ENCODE measurements at places on chromosomes 7 and 10.

GRCh38 chr10:1244493-1244892, 188.3 kb downstream of the WDR37 start:
- DNase-seq, result no peak

DNA sequence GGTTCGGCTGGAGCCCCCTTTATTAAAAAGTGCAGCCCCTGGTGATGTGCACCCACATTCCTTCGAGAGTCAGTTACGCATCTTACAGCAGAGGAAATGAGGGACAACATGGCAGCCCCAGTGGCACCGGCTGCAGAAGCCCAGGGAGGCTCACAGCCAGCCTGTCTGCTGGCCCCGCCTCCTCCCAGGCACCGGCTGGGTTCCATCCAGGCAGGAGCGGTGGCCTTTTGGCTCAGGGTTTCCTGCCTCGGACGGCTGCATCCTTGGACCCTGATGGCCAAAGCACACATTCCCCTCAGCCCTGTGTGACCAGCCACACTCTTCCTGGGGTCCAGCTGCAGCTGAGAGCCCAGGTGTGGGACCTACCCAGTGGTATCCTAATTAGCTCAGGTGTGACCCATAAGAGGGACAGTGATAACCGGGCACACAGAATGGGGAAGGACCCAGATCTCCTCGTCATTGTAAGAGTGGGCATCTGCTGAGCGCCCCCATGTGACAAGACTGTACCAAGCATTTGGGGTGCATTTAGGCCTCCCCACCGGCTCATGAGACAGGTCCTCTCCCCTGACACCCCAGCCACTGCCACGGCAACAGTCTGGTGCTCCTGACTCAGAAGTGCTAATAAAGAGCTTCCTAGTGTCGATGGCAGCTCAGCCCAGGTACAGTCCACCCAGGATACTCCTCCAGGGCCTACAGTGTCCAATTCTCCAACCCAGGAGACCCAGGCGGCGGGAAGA, 63.3 kb upstream of the CHST15 start:
- no peak for DNase-seq

- DNase-seq, result no peak
These were observed 122.7 kb upstream of the TMEM229A start for GRCh38 chr7:124155432-124156022.

GRCh38 chr7:70347463-70348254, 749.4 kb downstream of the AUTS2 start:
- no peak for DNase-seq

- no peak for DNase-seq
These were observed 21.2 kb downstream of the NACAD start for GRCh38 chr7:45067582-45067981.

GRCh38 chr7:91288208-91288824, 24.1 kb downstream of the FZD1 start:
- no peak for DNase-seq

DNA sequence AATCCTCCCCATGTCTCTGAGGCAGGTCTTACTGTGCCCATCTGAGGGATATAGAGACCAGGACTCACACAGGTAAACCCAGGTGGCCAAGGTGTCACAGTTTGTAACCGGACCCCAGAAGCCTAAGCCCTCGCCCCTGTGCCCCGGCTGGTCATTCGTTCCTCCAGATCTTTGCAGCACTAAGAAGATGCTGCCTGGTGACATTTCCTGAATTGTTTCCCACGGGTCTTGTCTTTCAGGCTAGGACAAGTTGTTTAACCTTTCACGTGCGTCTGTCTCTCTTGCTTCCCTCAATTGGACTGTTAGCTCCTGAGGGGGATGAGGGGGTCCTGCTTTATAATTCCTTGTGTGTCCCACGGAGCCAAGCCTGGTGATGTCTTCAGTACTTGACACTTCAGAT, 158.0 kb downstream of the KCNMA1 start:
- no peak for DNase-seq

GRCh38 chr10:113179265-113179664, 229.2 kb downstream of the TCF7L2 start:
- DNase-seq, result no peak

DNA sequence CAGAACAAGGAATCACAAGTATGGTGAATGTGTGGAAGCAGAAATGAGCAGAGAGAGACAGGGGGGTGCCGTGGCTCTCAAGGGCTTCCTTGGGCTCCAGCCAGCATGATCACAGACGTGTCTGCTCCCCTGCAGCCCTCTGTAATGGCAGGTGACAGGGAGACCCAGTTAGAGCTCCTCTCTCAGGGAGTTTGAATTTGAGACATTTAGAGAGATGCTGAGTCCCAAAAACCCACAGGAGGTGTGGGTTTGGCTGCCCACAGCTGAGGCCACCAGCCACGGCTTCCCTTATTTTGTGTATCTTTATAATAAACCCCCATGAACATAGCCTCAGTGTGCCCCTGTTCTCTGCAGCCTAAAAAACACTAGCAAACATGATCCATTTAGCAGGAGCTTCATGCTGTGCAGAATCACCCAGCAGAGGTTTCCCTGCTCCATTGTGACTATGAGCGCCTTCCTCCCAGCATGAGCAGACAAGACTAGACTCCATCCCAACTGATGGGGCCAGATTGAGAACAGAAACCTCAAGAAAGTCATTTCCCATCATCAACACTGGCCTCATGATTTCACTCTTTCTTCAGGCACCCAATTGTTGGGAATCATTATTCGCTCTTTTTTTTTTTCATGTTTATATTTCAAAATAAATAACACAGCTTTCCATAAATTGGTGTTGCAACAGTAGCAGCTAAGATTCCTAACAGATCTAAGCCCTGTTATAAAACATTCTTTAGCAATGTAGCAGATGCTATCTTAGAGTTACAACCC, 13.4 kb downstream of the NOD1 start:
- no peak for DNase-seq

GRCh38 chr10:73251683-73252444, 580 bp downstream of the MRPS16 start:
- DNase-seq, result no peak

DNA sequence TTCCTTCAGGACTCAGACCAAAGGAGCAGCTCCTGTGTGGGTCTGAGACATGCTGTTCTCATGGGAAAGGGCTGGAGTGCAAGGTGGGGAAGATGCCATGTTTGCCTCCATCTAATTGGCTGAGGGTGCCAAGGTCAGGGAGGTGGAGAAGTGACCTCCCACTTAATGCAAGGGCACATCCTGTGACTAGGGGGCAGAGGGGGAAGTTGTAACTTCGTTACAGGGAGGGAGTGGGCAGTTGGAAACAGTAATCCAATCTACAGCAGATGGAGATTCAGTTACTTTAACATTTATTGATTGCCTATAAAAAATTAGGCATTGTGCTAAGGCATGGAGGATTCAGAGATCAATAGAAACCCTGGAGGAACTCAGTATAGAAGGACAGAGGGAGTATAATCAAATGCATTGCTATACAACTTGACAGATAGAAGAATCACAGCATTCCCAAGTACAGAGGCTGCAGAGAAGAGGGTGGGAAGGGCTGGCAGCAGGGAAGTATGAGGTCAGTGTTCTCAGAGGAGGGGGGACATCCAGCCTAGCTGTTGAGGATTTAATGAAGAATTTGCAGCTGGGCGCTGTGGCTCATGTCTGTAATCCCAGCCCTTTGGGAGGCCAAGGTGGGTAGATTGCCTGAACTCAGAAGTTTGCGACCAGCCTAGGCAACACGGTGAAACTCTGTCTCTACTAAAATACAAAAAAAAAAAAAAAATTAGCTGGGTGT, 75.9 kb downstream of the CCNY start:
- no peak for DNase-seq

- DNase-seq, result no peak
These were observed 167.5 kb downstream of the SEPTIN7 start for GRCh38 chr7:35968140-35968940.

GRCh38 chr7:133339772-133340171, 86.9 kb downstream of the EXOC4 start:
- no peak for DNase-seq

DNA sequence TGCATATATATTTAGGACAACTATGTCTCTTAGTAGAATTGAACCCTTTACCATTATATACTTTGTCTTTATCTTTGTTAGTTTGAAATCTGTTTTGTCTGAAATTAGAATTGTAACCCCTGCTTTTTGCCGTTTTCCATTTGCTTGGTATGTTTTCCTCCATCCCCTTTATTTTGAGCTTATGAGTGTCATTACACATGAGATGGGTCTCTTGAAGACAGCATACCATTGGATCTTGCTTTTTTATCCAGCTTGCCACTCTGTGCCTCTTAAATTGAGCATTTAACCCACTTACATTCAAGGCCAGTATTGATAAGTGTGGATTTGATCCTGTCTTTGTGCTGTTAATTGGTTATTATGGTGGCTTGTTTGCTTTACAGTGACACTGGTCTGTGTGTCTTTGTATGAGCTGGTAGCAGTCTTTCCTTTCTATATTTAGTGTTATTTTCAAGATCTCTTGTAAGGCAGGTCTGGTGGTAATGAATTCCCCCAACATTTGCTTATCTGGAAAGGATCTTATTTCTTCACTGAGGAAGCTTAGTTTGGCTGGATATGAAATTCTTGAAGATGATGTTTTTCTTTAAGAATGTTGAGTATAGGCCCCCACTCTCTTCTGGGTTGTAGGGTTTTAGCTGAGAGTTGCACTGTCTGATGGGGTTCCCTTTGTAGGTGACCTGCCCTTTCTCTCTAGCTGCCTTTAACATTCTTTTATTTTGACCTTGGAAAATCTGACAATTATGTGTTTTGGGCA, 149.5 kb downstream of the AHR start:
- no peak for DNase-seq

GRCh38 chr10:92729886-92730285, 40.1 kb downstream of the HHEX start:
- DNase-seq, result no peak

DNA sequence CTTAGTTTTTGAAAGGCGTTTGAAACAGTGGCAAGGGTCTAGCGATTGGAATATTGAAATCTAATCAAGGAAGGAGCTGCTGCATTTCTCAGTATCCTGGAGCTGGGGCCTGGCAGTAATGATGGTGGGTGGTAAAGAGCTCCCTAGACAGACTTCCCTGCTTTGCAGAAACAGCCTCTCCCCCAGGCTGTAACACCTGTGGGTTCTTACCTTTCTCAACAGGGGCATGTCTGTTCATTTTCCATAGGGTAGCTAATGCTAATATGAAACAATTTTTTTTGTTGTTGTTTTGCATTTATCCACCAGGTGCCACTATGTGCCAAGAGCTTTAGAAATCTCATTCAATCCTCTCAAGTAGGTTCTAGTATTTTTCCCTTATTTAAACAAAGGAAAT, 345.5 kb downstream of the REEP3 start:
- no peak for DNase-seq

DNA sequence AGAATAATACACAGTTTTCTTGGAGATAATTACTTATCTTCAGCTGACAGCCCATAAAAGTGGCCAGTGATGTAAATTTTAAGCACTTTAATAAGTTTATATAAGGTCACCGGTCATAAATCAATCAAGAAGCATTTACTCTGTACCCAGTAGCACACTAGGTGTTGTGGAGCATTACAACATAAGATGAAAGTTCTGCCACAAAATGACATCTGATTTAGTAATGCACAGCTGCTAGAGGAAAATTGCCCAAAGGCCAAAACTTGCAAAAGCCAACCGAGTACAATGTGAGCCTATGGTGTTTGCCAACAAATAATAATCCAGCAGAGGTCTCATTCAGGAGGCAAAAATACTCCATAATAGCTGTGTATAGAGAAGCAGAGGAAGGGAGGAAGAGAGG, 63.6 kb downstream of the GPR37 start:
- no peak for DNase-seq
